ENCODE measurements at places on chromosomes 4 and X.

- DNase-seq = no peak
Measured at GRCh38 chrX:31487951-31488350, 416.1 kb upstream of the FTHL17 start.

DNA sequence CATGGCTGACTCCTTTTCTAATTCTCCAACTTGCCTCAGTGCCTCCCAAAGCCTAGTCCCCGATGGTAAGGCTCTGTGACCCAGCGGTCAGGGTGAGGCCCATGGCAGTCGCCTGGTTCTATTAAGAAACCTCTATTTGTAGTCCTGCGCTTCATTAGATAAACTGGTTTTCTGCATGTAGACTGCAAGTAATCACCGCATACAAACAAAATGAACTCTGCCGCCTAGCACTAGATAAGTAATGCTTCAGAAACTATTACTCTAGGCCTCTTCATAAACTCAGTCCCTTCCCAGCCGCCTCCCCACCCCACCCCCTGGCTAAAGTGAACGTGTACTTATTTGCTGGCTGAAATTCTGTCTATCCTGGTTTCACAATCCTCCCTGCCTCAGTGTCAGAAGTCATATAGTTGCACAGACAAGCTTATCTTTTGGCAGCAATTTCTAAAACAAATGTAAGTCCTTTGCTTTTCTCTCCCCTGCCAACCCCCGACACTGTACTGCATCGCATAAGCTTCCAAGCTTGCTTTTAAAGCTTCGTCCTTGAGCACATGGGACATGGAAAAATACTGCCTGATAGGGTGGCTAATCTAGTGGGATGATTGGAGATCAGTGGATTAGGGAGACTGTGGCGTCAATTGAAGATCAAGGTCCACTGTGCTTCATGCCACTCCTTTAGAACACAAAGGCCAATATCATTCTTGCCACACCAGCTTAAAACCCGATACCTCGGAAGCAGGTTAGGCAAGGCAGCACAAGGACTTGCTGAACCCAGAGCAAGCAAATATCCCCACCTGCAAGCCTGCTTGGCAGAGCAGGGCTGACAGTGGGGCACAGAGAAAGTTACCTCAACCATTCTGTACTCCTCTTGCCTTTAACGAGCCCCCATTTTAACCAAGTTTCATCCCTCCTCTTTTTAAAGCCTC is 125.8 kb downstream of the IRF2 start:
- no peak for DNase-seq

GRCh38 chr4:185343726-185344581 is 51.8 kb downstream of the LRP2BP start:
- no peak for DNase-seq

DNA sequence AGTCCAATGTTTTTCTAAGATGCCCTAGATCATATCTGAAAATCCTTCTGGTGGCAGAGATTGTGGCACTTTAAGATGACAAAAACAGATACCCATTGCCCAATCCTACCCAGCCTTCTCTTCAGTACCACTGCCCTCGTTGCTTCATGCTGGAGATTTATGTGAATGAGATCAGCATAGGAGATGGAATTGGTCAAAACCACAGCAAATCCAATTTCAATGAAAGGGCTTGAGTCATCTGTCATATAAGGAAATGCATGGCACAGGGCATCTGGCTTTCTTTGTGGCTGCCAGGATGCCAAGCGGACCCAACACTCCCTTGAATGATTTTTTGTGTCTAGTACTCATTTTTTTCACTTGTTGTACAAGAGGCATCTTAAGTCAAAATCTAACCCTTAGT is 16.8 kb downstream of the AFF2 start:
- no peak for DNase-seq

- DNase-seq = no peak
Measured at GRCh38 chr4:130197946-130198345, 1102.0 kb downstream of the C4orf33 start.

- no peak for DNase-seq
Measured at GRCh38 chrX:40694802-40695201, 40.5 kb downstream of the MED14 start.

- DNase-seq = no peak
Measured at GRCh38 chr4:4490041-4490440, 51.8 kb downstream of the STX18 start.

Data from omental fat pad (tissue), 4 donors.